ENCODE measurements at places on chromosomes 1 and 21.

DNA sequence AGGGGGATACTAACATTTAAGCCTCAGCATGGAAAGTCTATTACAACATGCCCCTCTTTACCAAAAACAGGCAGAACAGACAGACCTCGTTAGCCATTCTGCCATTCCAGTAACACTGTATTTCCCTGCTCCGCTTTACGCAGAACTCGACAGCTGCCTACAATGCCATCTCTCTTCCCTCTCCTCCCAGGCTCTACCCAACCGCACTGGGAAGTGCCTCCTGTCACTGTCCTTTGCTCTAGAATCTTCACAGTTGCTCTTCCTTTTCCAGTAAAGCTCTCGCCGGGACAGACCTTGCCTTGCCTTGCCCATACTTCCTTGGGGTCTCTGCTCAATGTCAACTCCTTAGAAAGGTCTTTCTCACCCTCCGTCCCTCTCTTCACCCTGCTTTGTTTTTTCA lies 22.8 kb downstream of the COA6 start:
- no peak for DNase-seq

DNA sequence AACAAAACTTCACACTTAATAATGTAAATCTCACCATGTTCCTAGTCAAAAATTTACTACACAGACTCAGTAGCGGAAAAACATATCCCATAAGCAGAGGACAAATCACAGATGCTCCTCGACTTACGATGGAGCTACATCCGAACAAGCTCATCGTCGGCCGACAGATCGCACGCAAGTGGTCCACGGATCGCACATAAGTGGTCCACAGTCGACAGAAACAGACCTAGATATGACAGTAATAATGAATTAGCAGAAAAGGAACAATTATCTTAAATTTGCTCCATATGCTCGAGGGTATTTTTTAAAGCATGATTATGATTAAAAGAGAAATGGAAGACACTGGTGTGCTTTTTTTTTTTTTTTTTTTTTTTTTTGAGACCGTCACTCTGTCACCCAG lies 36.3 kb downstream of the WDR4 start:
- no peak for DNase-seq

GRCh38 chr1:42832641-42833240 lies 13.7 kb upstream of the ZNF691 start:
- no peak for DNase-seq

DNA sequence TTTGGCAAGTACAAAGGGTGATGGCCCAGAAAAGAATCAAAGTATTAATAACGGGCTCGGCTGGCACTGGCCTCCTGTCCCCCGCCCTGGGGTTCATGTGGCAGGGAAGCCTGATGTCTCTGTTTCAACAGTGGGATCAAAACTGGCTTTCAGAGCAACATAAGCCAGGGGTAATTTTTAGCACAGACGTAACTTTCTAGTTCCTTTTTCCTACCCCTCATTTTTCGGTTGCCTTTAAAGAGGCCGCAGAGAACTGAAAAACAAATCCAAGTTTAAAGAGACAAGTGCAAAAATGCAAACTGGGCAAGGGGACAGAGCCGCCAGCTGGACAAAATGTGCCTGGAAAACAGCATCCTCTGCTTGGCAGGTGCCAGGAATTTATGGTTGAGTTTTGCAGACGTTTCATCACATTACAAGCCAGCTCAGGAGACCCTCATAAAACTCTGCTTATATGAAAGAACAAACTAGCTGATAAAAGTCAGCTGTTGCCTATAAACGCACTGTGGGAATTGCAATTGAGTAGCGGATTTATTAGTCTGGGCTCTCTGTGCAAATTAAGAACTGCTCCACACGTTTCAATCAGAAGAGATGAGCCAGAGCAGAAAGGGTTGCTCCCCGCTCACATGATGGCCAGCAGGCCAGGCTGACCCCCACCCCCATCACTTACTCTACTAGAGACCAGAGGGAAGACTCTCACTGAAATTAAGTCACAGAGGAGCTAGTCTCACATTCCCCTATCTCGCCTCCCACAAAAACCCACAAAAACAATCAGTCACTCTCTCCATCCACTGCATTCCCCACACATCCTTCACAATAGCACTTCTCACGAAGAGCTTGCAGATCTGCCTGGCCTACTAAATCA lies 15.8 kb upstream of the CDCA8 start:
- no peak for DNase-seq

DNA sequence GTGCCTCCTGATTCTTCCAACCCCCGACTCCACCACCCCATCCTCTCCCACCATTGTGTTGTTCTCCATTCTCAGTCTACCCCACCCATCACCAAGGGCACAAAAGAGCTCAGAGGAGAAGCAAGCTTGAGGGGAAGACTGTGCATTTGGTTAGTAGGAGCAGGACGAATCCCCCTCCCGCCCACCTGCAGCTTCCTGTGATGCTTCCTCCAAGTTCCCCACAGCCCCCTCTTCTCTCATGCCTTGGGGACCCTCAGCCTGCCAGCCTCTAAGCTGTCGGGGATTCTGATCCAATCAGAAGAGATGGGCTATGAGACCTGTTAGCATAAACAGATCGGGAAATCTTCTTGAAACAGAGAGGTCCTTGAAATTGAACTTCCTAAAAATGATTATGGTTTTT lies 22.2 kb upstream of the CAPZB start:
- no peak for DNase-seq

- peak; percentile 87 for DNase-seq
These were observed 46.6 kb upstream of the GPR37L1 start for GRCh38 chr1:202076050-202076511.

GRCh38 chr1:213221209-213221608 lies 170.2 kb downstream of the RPS6KC1 start:
- DNase-seq, result no peak

GRCh38 chr1:167369175-167369574 lies 148.5 kb downstream of the POU2F1 start:
- DNase-seq, result no peak

GRCh38 chr1:17762313-17762712 lies 7.2 kb downstream of the ACTL8 start:
- DNase-seq, result no peak

DNA sequence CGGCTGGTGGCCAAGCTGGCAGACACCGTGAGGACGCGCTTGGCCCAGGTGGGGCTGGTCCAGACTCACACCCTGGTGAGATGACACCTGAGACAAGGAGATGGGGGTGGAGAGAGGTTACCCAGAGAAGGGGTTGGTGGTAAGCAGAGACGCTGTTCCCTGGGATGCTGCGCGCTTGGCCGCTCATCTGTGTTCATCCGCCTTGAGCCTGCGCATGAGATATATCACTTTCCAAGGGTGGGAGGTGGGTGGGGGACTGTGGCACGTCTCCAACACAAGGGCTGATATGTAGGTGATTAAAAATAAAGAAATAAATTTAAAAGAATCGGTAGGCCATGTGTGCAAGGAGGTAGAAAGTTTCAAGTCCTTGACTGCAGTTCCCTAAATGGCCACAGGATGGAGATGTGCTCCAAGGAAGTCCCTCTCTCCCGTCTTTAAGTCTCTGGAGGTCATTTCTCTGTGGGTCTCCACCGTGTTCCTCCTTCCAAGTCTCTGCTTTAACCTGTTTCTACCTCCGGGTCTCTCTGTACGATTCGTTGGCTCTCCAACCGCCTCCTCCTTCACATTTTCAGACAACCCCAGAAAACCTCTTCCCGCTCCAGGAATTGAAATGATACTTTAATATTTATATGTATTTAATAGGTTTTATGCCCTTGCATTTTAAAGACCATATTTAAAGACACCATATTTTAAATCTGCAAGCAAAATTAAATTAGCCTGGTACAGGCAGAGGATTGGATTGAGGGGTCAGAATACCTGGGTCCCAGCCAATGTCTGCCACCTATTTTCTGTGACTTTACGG lies 4.5 kb downstream of the TTC24 start:
- peak; percentile 80 for DNase-seq

- DNase-seq, result no peak
These were observed 4.2 kb downstream of the HHAT start for GRCh38 chr1:210332719-210333398.

GRCh38 chr1:218656301-218657037 lies 311.3 kb downstream of the TGFB2 start:
- no peak for DNase-seq

DNA sequence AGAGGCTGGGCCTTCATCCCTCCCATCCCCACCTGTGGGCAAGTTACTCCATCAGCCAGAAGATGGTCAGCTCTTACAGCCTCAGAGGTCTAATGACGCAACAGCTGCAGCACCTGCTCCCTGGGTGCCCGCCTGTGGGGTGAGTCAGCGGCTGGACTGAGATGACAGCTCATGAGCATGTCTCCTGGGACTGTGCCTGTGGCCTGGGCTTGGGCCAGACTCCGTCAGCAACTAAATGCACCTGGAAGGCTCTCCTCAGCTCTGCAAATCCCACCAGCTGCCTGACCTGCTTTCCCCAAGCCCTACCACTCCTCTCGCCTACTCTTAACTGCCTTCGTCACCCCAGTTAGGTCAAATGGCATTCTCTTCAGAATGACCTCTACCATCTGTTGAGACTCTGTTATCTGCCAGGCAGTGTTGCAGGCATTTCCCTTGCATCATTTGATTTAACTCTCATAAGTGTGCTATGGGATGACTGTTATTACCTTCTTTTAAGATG lies 47.7 kb downstream of the ETS2 start:
- peak; percentile 11 for DNase-seq

- no peak for DNase-seq
These were observed 93.7 kb downstream of the WDR3 start for GRCh38 chr1:118023199-118023598.

GRCh38 chr21:44613386-44614155 lies 1.7 kb downstream of the KRTAP10-8 start:
- DNase-seq, result no peak

- DNase-seq, result no peak
These were observed 9.2 kb downstream of the S100A10 start for GRCh38 chr1:151984313-151984956.

DNA sequence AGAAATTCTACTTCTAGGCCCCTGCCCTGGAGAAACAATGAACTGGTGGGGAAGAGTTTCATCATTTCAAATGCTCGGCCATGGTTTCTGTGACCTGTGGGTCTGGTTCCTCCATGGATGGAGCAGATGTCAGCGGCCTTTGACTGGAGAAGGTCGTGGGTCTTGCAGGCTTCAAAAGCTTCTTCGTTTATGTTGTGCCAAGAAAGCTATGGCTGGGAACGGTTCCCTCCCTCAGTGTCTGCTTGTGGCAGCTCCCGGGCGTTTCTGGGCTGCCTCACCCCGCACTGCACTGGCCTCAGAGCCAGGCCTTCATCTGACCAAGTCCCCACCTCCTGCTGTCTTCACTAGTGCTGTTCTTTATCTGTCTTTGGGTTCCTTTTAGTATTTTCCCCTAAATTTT lies 46.4 kb upstream of the POFUT2 start:
- no peak for DNase-seq

DNA sequence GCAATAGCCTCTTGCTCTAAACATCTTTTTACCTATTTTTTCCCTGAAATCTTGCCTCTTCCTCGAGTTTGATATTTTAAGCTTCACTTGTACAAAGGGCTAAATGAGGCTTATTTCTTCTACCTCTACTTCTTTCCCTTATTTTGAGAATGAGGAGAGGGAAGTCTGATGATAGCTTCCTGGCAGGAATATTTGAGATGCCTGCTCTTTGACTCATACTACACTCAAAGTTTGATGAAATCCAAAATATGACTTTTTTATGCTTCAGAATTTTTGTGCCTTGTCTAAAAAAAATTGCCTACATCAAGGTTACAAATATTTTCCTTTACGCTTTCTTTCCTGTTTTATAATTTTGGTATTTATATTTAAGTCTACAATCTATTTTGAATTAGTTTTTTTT lies 624.4 kb upstream of the PLXNA2 start:
- no peak for DNase-seq

- no peak for DNase-seq
These were observed 83.6 kb downstream of the MRPS6 start for GRCh38 chr21:34156957-34157356.

DNA sequence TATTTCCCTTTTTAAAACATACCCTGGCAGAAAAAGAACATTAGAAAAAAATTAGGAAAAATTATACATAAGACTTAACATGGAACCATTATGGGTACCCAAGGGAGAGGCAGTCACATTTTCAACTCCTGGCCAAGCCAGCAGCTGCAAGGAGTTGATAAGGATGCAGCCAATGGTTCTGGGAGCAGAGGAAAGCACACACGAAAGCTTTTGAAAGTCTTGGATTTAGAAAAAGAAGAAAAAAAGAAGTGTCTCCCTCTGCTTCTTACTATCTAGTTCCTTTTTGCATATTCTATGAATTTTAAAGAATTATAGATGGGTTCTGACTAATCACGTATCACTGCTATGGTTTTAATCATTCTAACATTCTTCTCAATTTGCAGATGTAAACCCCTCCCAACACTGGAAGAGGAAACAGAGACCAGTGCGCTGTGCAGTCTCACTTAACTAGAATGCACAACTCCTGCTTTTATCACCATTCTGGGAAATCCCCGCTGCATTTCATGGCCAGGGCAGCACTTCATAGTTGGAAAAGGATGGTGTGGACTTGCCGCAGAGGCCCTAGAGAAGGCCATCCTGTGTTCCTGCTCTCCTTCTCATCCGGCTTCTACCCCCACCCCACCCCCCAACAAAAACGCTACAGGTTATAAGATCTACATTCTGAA lies 2.7 kb upstream of the CD58 start:
- DNase-seq, result peak; percentile 85

DNA sequence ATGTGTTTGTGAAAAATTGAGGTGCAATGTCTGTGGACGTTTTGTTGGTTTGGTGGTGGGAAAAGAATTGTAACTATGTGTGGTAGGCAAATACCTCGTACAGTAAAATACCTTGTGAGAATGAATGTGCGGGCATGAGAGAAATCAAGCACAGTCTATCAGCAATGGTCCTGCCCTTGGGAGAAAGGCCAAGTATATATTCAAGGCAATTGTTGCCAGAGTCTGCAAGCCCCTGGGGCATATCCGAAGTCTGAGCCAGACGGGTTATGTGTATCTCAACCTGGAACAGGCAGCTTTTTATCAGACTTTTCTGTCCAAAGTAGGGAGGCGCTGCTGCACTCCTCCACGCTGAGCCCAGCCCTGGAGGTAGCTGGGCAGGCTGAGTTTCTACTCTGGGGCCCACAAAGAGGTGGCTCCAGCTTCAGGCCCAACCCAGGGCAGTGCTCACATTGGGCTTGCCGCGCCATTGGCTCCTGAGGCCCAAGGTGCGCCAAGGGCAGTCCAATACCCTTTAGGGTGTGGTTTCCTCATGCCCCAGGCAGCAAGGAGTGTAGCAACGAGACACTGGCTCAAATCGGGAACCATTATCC lies 9.4 kb upstream of the GNL2 start:
- no peak for DNase-seq

DNA sequence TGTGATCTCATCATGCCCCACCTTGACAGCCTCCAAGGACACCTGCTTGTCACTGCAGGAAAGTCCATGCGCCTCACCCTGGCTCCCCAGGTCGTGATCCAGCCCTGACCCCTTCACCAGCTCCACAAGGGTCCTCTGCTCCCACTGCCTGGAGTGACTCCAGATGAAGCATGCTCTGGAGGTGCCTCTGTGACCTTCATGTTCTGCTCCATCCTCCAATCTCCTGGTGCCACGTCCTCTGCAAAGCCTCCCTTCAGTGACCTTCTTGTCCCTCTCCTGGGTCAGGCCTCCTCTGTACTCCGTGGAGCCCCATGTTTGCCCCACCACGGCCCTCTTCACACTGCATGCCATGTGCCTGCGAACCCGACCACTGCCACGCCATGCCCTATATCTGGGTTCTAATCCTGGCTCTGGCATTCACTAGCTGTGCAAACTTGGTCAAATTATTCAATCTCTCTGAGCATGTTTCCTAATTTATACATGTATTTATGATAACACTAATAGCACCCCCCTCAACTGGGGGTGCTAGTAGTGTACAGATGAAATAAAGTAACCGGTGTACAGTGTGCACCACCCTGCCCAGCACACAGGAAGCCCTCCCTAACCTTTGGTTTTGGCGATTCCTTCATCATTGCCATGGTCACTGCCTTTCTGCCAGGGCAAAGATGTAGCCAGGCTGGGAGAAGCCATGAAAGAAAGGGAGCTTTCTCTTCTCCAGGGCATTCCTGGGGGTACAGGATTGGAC lies 77.4 kb downstream of the STUM start:
- DNase-seq, result no peak
